NCI-H524 treated with DMSO at 0.1 percent for 48 hours (cell line): ENCODE measurements at places on chromosomes 12 and 14.

- no peak for DNase-seq
Measured at GRCh38 chr14:101196795-101197590, 293.5 kb upstream of the RTL1 start.

- no peak for DNase-seq
Measured at GRCh38 chr12:93237235-93237915, 140.3 kb upstream of the NUDT4 start.

- DNase-seq = no peak
Measured at GRCh38 chr12:115767916-115768315, 509.6 kb downstream of the MED13L start.

- no peak for DNase-seq
Measured at GRCh38 chr12:31325524-31325875, 450 bp downstream of the SINHCAF start.

DNA sequence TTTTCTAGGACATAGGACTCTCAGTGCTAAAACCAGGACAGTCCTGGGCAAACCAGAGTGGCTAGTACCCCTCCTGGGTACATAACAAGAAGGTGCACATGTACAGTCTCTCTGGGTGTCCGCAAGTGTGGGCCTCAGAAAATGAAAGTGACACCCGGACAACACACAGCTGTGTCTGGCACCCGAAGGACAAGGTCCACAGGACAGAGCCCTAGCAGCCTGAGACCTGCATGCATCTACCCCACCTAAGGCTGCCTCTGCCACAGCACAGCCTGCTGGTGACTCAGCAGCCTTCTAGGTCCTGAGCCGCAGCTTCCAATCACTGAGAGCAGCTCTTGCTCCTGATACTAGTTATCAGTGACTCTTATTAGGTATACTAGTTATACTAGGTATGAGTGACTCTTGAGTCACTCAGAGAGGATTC, 784.1 kb upstream of the TBX3 start:
- DNase-seq = no peak

DNA sequence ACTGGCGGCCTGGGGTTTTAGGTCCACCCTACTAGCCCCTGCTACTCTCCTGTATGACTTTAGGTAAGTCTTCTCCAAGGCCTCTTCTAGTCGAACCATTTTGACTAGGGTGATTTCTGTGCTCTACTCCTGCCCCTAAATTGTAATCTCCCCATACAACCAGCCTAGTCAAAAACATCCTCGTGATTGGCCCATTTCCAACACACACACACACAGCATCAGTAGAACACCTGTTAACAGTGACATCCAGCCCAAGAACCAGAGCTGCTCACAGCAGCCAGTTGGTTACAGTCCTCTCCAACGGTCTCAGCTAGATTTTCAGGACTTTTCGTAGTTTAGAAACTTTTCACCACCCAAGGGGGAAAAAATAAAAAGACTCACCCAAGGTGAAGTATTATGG, 30.9 kb downstream of the NT5DC3 start:
- no peak for DNase-seq

DNA sequence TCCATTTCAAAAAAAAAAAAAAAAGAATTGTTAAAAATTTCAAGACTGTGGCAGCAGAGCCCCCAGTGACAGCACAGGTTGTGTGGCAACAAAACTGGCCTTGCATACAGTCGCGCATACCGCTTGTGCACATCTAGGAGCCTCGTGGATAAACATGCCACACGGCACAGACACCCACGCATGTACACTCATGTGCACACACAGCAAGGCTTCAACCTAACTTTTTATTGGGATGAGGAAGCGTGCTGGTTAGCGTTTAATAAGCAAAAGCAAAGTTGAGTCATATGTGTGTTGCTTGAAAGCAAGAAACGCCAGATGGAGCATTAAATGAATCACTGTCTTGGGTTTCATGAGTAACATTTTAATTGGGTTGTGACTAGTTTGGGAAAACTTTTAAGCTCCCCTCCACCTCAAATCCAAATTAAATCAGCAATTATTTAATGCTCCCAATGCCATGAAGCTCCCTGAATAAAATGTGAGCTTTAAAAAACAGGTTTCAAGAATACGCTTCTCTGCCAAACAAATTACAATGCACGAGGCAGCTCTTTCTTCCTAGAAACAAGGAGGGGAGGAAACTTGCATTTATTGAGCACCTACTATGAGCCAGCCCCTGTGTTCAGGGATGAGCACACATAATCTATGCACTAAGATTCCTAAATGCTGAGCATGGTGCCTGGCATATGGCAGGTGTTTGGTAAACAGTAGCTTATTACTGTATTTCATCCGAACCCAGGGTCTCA, 35.7 kb upstream of the EML1 start:
- DNase-seq = peak; percentile 28

DNA sequence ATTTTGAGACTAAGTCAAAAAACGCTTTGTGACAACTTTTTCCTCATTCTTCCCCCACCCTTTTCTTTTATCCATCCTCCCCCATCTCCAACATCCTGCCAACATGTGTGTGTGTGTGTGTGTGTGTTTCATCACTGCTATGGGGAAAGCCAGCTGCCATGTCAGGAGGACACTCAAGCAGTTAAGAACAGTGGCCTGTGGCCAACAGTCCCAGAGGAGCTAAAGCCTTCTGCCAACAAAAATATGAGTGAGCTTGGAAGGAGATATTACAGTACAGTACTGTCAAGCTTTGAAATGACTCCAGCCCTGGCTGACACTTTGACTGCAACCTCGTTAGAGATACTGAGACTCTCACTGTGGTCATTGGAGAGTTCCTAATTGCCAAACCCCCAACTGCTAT, 5.0 kb upstream of the CSRP2 start:
- no peak for DNase-seq

DNA sequence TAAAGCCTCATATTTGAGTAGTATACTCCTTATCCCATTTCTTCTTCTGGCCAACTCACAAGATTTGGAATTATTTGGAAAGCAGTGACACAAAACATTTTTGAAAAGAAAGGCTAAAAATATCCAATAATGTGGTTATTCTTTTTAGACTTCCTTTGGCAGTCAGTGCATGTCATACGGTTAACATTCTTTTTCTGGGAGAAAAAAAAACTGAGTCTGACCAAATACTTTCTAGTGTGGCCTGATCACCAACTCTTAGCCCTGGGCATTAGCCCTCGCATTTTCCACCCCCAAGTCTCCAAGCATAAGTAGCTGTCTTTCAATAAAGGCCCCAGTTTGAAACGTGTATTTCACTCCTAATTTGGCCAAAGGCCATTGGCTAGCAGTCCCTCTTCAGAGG, 5.9 kb downstream of the RASSF3 start:
- DNase-seq = no peak

DNA sequence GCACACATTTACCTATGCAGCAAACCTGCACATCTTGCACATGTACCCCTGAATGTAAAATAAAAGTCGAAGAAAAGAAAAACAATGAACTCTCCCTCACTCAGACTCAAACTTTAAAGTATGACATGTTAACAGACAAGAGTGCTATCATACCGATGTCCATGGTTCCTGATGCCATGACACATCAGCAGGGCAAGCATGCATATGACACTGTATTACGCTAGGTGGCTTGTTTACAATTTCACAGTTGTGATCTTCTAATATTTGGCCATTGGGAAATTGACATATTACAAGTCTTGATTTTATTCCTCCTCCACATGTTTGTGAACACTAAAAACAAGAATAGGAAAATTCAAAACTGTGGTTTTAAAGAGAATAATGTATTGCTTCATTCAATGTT, 126.6 kb downstream of the ADAMTS20 start:
- DNase-seq = no peak

DNA sequence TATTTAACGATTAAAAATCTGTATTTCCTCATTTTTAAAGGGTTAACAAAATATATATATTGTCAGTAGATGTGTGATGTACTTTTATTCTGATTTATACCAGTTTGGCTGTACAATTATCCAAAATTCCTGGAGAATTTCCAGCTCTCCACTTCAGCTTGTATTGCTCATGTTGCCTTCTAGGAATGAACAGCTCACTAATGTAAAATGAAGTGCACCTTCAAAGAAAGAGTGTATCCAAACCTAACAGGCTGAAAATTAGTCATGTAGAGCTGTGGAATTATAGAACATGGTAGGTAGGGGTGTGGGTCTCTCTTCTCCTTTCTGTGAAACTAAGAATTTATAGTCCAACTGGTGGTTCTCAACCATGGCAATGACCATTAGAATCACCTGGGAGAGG, 362.0 kb downstream of the ETNK1 start:
- DNase-seq = no peak

DNA sequence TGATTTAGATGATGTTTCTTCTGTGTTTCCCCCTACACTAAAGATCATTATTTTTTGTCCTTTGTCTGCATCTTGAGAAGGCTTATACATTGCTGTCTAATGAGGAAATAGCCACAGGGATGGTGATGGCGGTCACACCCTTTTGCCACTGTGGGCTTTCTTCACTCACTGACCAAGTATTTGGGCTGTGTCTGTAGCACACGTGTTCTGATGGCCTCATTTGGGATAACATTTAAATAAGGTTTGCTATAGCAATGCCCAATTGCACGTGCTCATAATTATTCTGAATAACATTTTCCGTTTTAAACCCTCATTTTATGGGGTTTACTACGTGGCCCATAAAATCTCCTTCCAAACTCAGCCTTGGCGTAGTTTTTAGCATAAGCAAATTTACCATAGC, 230.3 kb upstream of the PRICKLE1 start:
- no peak for DNase-seq

GRCh38 chr14:23409475-23409874, 1.4 kb upstream of the MYH6 start:
- DNase-seq = no peak

- DNase-seq = no peak
Measured at GRCh38 chr12:82414044-82414443, 55.7 kb downstream of the METTL25 start.

- no peak for DNase-seq
Measured at GRCh38 chr12:52821826-52822660, 8.1 kb upstream of the KRT4 start.

- DNase-seq = no peak
Measured at GRCh38 chr12:12521888-12522287, 40.8 kb downstream of the DUSP16 start.

- no peak for DNase-seq
Measured at GRCh38 chr12:6224550-6224949, 24.4 kb downstream of the CD9 start.

- DNase-seq = peak; percentile 69
Measured at GRCh38 chr12:27163048-27163715, 80.8 kb upstream of the C12orf71 start.

DNA sequence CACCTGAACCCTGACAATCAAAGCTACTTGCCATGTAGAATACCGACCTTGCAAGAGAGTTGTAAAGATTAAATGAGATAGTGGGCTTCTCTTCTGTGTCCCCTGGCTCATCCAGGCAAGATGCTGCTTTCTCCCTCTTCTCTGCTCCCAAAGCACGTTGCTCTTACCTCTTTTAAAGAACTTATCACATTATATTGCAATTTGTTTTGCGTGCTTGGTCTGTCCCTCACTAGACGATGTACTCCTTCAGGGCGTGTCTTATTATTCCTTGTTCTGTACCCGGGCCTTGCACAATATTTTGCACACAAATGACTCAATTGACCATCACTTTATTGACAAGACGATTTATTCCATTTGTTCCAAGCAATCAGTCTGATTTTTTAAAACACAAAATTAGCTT, 3.3 kb downstream of the DCN start:
- no peak for DNase-seq

- DNase-seq = no peak
Measured at GRCh38 chr14:71521238-71522135, 410.7 kb upstream of the RGS6 start.

- no peak for DNase-seq
Measured at GRCh38 chr12:85329913-85330312, 49.9 kb downstream of the ALX1 start.

GRCh38 chr12:39772821-39773259, 153.2 kb upstream of the ABCD2 start:
- no peak for DNase-seq

DNA sequence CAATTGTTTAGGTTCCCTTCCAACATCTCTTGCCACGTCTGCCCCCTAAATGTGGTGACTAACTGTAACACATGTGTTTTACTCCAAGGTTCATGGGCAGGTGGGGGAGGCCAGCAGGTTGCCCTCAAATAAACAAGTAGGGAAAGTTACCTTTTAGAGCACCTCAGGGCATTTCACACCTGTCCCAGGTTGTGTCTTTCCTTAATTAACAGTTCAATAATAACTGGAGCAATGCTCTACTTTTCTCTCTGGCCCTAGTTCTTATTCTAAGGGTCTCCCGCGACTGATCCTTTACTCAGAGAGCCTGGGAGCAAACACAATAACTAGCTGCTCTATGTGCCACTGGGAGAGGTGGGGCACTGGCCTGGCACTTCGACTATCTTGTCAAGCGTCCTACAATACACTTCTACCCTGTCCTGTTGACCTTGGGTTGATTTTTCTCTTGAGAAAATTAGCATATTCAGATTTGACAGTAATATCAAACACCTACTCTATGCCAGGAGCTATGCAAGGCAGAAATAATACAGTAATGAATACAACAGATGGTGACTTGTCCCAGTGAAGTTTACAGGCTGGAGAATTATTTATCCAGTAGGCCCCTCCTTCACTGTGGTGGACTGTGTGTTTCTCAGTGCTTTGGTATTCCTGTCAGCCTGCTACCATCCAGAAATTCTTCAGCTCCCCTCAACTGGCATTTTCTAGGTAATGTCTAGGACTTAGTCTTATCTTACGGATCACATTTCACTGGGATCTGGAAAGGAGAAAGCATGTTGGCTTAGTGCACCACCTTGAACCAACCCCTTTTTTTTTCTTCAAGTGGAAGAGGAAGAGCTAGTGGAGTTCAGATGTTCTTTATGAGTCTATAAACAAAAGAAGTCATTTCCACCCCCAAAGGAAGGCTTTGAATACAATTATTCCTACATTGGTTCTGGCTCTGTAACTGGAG, 202.6 kb downstream of the CRADD start:
- DNase-seq = no peak

DNA sequence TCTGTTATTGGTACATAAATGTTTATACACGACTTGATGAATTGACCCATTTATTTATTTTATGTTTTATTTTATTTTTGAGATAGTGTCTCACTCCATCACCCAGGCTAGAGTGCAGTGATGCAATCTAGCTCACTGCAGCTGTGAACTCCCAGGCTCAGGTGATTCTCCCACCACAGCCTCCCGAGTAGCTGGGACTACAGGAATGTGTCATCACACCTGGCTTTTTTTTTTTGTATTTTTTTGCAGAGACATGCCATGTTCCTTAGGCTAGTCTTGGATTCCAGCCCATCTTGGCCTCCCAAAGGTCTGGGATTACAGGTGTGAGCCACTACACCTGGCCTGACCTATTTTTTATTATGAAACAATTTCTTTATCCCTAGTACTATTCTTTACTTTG, 355.0 kb upstream of the PRICKLE1 start:
- no peak for DNase-seq

- DNase-seq = no peak
Measured at GRCh38 chr12:129599406-129599805, 304.4 kb downstream of the TMEM132D start.

- DNase-seq = no peak
Measured at GRCh38 chr12:93116632-93117031, 187.5 kb upstream of the EEA1 start.

DNA sequence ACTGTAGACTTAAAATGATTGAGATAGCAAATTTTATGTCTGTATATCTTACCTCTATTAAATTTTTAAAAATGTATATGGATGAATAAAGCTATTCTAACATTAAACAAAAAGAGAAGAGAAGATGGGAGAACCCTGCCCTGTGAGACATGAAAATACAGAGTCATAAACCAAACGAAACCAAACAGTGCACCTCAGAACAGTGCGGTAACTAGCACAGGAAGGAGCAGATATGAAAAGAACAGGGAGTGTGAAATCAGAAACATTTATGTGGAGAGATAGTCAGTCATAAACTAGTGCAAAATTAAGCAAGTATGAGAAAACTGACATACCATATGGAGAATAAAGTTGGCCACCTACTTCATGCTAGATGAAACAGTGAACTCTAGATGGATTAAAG, 135.1 kb downstream of the ERC1 start:
- DNase-seq = no peak
